ENCODE measurements at places on chromosomes 4 and X. TPM values are rescaled to one million over a fixed set of nuclear protein-coding genes. Genes with fewer than 3 reads are reported as not detected.

GRCh38 chr4:145931403-145931802, 7.2 kb downstream of the ZNF827 start:
- DNase-seq: no peak

Gene IL2
- total RNA-seq: not detected

DNA sequence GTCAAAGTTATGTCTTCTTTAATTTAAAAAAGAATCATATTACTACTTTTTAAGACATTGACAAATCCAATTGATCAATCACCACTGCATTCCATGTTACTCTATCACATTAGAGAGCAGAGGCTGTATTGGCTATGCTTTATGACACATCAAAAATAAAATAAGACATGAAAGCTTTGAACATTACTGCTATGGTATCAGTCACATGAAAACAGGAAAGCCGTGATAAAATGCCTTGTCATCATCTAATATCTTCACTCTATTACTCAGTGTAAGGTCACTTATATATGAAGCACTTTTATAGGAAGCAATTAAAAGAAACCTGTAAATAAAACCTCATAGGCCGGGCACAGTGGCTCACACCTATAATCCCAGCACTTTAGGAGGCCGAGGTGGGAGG, 27.7 kb upstream of the CEP135 start:
- no peak for DNase-seq

- DNase-seq: no peak
Observed at GRCh38 chrX:52363247-52363883, 5.5 kb upstream of the XAGE2 start.

- no peak for DNase-seq
Observed at GRCh38 chr4:86449746-86450588, 90.1 kb upstream of the MAPK10 start.

Gene GATA1
- not detected for total RNA-seq

GRCh38 chr4:110415478-110415877, 60.5 kb upstream of the ENPEP start:
- DNase-seq: no peak

- DNase-seq: no peak
Observed at GRCh38 chr4:85086721-85087120, 120.2 kb upstream of the WDFY3 start.

GRCh38 chr4:110515676-110516075, 39.7 kb downstream of the ENPEP start:
- DNase-seq: no peak

Gene CLDN22
- total RNA-seq: not detected

DNA sequence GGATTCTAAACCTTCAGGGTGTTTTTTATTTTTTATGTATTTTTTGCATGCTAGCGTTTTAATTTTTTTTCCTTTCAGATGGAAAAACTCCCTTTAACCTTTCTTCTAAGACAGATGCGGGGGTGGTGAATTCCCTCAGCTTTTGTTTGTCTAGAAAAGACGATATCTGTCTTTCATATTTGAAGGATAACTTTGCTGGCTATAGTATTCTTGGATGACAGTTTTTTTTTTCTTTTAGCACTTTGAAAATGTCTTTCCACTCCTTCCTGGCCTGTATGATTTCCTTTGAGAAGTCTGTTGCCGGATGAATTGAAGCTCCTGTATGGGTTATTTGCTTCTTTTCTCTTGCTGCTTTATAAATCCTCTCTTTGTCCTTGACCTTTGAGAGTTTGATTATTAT, 26.6 kb downstream of the PSAPL1 start:
- DNase-seq: no peak

GRCh38 chrX:68848189-68848940, 19.5 kb downstream of the EFNB1 start:
- no peak for DNase-seq

Gene UCP1
- total RNA-seq: 1.1 TPM

Gene GABRA4
- total RNA-seq: 2.5 TPM

Gene ADH1A
- 0.44 TPM for total RNA-seq

GRCh38 chrX:150360331-150360730, 2.8 kb upstream of the MAMLD1 start:
- DNase-seq: no peak

DNA sequence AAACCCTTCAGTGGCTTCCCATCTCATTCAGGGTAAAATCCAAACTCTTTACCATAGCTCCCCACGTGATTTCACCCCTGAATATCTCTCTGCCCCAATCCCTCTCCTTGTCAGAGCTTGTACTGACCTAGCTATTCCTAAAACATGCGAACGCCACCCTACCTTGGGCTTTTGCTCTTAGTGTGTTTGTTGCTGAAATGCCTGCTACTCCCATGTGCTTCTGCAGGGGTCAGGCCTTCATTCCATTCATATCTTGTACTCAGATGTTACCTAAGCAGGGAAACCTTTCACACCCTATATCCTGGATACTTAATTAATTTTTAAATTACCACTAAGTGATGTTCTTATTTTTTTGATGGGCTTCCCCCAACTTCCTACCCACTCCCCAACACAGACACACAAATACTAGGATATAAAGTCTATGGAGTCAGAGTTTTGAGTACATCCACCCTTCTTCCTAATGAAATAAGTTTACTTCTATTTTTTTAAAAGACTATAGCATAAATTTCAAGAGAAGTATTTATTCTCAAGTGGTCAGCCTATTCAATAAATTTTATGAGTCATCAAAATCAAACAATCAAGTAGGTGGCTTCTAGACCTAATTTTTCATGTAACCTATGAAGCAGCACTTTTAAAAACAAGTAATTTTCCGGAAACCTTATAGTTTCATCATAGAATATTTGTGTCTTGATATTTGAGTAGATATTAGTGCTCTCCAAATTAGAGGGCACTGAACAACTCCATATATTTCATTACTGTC, 189.4 kb downstream of the RAPGEF2 start:
- no peak for DNase-seq

DNA sequence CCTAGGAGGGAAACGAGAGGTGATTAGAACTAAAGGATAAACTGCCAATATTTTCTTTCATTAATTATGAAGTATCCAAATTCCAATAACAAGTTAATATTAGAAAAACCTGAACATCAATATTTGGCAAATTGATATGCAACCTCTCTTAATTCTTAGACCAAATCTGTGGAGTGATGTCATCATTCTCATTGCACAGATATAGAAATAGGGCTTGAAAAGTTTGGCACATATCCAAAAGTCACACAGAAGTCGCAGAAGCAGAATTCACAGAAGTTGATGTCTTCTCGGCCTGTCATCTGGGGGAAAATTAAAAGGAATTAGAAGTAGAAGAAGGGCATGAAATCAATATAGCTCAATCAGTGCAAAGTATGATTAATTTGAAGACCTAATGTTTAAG, 36.9 kb downstream of the ENPEP start:
- DNase-seq: no peak

Gene VCX
- not detected for total RNA-seq

DNA sequence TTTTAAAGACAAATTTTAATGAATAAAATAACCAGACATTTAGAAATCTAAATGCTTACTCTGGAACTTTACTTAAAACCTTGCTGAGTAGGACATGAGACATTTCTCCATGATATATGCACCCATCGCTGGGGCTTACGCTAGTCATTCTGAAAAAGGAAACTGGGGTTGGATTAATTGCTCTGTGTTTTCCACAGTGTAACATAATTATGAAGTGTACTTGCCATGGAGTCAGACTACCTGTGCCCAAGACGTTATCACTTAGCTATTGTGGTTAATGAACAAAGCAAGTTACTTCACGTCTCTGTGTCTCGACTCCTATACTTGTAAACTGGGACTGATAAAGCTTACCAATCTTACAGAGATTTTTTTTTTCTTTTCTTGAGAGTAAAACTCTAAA, 47.8 kb downstream of the SHISA3 start:
- no peak for DNase-seq

Gene SMIM10
- 6.2 TPM for total RNA-seq

GRCh38 chr4:140240237-140240636, 86.3 kb upstream of the MAML3 start:
- DNase-seq: no peak

Gene AADAT
- 1.5 TPM for total RNA-seq

Gene CTAG2
- total RNA-seq: not detected

Gene SLIT2
- 11.2 TPM for total RNA-seq

- DNase-seq: no peak
Observed at GRCh38 chr4:166996216-166996615, 238.1 kb downstream of the SPOCK3 start.

Gene SPANXC
- not detected for total RNA-seq

GRCh38 chrX:148380650-148381561, 119.5 kb upstream of the AFF2 start:
- no peak for DNase-seq

DNA sequence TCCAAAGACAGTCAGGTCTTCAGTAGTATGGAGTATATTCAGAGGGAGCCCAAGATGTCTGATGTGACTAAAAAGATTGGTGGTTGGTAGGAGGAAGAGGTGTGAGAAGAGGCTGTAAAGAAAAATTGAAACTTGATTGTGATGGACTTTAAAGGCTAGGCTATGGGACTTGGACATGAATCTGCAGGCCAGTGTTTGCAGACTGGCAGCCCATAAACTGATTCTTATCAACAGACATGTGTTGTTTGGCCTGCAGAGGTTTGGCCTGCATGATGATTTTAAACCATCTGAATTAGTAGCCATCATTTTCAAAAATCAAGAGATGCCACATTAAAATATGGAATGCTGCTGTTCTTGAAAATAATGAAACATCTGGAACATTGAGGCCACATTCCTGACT, 5.4 kb upstream of the AR start:
- DNase-seq: no peak

- no peak for DNase-seq
Observed at GRCh38 chrX:38214551-38215531, 5.8 kb downstream of the SRPX start.

Data from left cardiac atrium (tissue), 4 donors.